ENCODE measurements at places on chromosomes 16 and 17. TPM values are rescaled to one million over a fixed set of nuclear protein-coding genes. Genes with fewer than 3 reads are reported as not detected.

The SLC12A3 gene
- not detected for total RNA-seq

The GDPD3 gene
- 53.1 TPM for total RNA-seq

The PSMC3IP gene
- total RNA-seq = 4.3 TPM

The TBC1D3I gene
- 2.1 TPM for total RNA-seq

The GPR139 gene
- not detected for total RNA-seq

The STX8 gene
- total RNA-seq = 75.9 TPM

The FLOT2 gene
- total RNA-seq = 255 TPM

The GPR179 gene
- 0.05 TPM for total RNA-seq

The FAM171A2 gene
- total RNA-seq = 0.78 TPM

The CBX8 gene
- 6.5 TPM for total RNA-seq

The RAPGEFL1 gene
- 138 TPM for total RNA-seq

The SLC16A13 gene
- 6.7 TPM for total RNA-seq

All from ureter (tissue), 1 donor.